Nucleus accumbens (tissue), 56 donors: ENCODE measurements at places on chromosomes 13 and 19.

DNA sequence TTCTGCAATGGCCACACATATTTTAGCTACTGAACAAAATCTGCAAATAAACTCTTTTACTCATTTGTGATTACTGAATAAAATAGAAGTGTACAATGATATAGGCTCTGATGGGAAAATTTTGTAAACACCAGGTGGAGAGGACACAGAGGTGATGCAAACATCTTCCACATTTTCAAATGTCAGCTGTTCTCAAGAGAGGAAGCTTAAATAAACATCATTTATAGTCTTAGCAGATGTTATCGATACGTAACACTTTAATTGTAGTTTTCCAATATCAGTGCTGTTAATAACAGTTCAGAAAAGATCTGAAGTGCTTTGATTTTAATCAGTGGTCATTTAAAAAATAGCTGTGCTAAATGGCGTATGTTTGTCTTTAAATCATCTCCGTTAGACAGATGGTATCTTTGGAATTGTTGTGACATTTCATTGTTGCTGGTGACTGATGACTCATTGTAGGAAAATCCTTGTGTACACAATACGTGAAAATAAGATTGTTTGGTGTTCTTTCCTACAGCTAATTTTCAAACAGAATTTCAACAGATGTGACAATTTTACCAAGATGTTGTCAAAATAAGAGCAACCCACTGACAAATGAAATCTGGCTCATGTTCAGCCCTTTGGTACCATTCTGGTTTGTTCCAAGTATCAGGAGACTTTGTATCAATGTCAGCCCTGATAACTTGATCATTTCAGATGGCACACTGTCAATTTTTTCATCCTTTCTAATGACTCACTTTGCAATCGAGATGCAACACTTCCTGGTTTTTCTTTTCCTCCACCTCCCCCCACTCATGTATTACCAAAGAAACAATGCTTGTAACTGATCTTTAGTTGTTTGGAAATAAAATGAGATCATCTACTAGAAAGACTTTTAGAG lies 516.0 kb downstream of the DCT start:
- no peak for DNase-seq

- no peak for DNase-seq
Measured at GRCh38 chr13:77429320-77430142, 102.6 kb upstream of the MYCBP2 start.

- DNase-seq, result no peak
Measured at GRCh38 chr13:79458436-79458835, 22.5 kb upstream of the NDFIP2 start.

GRCh38 chr19:49925486-49925885 lies 3.5 kb upstream of the ATF5 start:
- DNase-seq, result no peak

- no peak for DNase-seq
Measured at GRCh38 chr19:31611046-31611877, 262.0 kb upstream of the TSHZ3 start.

GRCh38 chr13:60398907-60399589 lies 2.0 kb downstream of the TDRD3 start:
- no peak for DNase-seq

DNA sequence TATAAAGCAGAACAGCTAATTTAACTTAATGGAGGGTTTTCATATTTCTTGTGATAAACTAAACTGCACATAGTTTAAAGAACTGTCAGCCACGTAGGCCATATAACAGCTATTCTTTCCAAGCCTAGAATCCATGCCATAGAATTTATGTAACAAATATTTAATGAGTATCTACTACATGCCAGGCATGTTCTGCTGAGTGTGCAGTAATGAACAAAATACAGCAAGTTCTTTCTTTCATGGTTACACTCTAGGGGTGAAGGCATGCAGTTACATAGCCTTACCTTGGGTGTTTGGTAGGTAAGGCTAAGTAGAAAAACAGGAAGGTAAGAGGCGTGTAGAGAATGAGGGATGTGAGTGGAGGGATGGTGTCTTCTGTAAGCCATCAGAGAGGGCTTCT lies 4.6 kb downstream of the URI1 start:
- no peak for DNase-seq
